ENCODE measurements at places on chromosomes 11 and 22.
A peak's percentile ranks its signal among the peaks of the same experiment; 100 is the strongest.

GRCh38 chr11:380095-380480 is 10.8 kb downstream of the B4GALNT4 start:
- no peak for DNase-seq

- no peak for DNase-seq
Observed at GRCh38 chr11:65087827-65088226, 3.8 kb downstream of the ZFPL1 start.

- DNase-seq, result no peak
Observed at GRCh38 chr11:109604481-109605400, 182.8 kb downstream of the C11orf87 start.

DNA sequence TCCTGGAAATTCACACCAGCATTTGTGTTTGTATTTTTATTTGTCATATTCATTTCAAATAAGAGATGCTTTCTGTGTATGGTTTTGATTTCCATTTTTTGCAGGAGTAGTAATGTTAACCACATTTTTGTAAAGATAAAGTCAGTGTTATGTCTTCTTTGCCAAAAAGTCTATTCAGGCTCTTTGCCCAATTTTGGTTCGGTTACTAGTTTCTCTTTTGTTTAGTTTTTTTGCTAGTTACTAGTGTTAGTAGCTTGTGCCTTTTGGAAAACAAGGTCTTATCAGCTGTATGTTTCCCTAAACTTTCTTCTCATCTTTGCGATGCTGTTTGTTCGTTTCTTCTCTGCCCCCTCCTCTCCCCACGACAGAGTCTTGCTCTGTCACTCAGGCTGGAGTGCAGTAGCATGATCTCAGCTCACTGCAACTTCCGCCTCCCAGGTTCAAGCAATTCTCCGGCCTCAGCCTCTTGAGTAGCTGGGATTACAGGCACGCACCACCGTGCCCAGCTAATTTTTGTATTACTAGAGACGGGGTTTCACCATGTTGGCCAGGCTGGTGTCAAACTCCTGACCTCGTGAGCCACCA is 112.3 kb upstream of the GRK3 start:
- no peak for DNase-seq

GRCh38 chr11:89327885-89328284 is 150.2 kb downstream of the TYR start:
- no peak for DNase-seq

- no peak for DNase-seq
Observed at GRCh38 chr11:22084564-22084963, 108.3 kb upstream of the ANO5 start.

GRCh38 chr11:60924110-60924905 is at the start of gene TMEM132A:
TSS of gene TMEM132A (plus strand) at chr11:60924460. CDS start at chr11:60924634, 174 bp downstream.
- no peak for DNase-seq

GRCh38 chr11:44277196-44278090 is 32.5 kb downstream of the ALX4 start:
- DNase-seq, result no peak

- no peak for DNase-seq
Observed at GRCh38 chr22:27534720-27535125, 266.8 kb downstream of the MN1 start.

DNA sequence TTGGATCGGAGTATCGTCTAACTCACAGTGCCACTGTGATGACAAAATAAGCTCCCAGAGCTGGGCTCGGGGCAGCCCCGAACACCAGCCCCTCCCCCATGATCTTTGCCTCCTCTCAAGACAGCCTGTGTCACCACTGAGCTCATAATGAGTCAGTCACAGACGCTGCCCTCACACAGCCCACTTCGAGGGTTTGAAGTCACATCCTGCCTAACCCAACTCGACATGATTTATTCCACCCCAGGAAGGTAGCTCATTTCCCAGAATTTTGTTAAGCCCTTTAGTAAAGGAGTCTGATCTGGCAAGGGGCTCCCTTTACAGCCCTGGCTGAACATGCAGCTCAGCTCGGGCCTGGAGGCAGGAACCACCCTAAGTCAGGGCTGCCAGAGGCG is 22.8 kb downstream of the MYH9 start:
- peak; percentile 91 for DNase-seq

GRCh38 chr11:66339162-66339675 is 3.0 kb upstream of the RIN1 start:
- no peak for DNase-seq
